ENCODE measurements at places on chromosomes 5 and 9. TPM values are rescaled to one million over a fixed set of nuclear protein-coding genes. Genes with fewer than 3 reads are reported as not detected.

SCAI gene
- 9.2 TPM for polyA plus RNA-seq

DNAJC21 gene
- 73.0 TPM for polyA plus RNA-seq

OLFM1 gene
- 2.6 TPM for polyA plus RNA-seq

ALAD gene
- polyA plus RNA-seq: 53.9 TPM

TRIM41 gene
- 40.6 TPM for polyA plus RNA-seq

AQP7 gene
- polyA plus RNA-seq: 33.7 TPM

GFI1B gene
- 0.71 TPM for polyA plus RNA-seq

ANKRD18A gene
- 3.7 TPM for polyA plus RNA-seq

CAVIN4 gene
- 3.9 TPM for polyA plus RNA-seq

TMOD1 gene
- 1.6 TPM for polyA plus RNA-seq

GALNT12 gene
- 9.9 TPM for polyA plus RNA-seq

LCN15 gene
- 0.15 TPM for polyA plus RNA-seq

SPRY4 gene
- 36.0 TPM for polyA plus RNA-seq

RANBP6 gene
- polyA plus RNA-seq: 27.4 TPM

ECM2 gene
- 14.1 TPM for polyA plus RNA-seq

SAXO1 gene
- polyA plus RNA-seq: 0.25 TPM
